ENCODE measurements at places on chromosomes 6 and 20. TPM values are rescaled to one million over a fixed set of nuclear protein-coding genes. Genes with fewer than 3 reads are reported as not detected.

PRKN gene
- 19.5 TPM for total RNA-seq

DLL1 gene
- 23.6 TPM for total RNA-seq

TMC2 gene
- total RNA-seq = not detected

OXT gene
- total RNA-seq = not detected

KAT14 gene
- total RNA-seq = 20.9 TPM

OPN5 gene
- 0.33 TPM for total RNA-seq

FERMT1 gene
- 1.0 TPM for total RNA-seq

TRIM38 gene
- 5.3 TPM for total RNA-seq

MYH7B gene
- total RNA-seq = 10.7 TPM

RTEL1 gene
- 51.3 TPM for total RNA-seq

ZSCAN9 gene
- total RNA-seq = 40.6 TPM

PHACTR1 gene
- total RNA-seq = 21.8 TPM

CPNE5 gene
- total RNA-seq = 10.8 TPM

SLC17A3 gene
- not detected for total RNA-seq

SNAP91 gene
- total RNA-seq = 68.5 TPM

TMEM244 gene
- 40.6 TPM for total RNA-seq

WFDC5 gene
- total RNA-seq = not detected

ZNF334 gene
- 34.7 TPM for total RNA-seq

RAET1G gene
- not detected for total RNA-seq

MAFB gene
- 13.4 TPM for total RNA-seq

B3GALT4 gene
- total RNA-seq = 6.3 TPM

MRPL2 gene
- total RNA-seq = 17.3 TPM

ULBP3 gene
- total RNA-seq = 4.2 TPM

BMP6 gene
- total RNA-seq = 13.1 TPM

DPPA5 gene
- total RNA-seq = not detected

GPSM3 gene
- total RNA-seq = 1.8 TPM

GGT7 gene
- 25.1 TPM for total RNA-seq

C4B gene
- 12.1 TPM for total RNA-seq

GCM1 gene
- total RNA-seq = not detected

C6orf58 gene
- total RNA-seq = not detected

TAGAP gene
- total RNA-seq = 1.4 TPM

DUSP22 gene
- total RNA-seq = 34.5 TPM

PAK5 gene
- 12.2 TPM for total RNA-seq

TAAR9 gene
- not detected for total RNA-seq

PTGIS gene
- 17.7 TPM for total RNA-seq

Measured in camera-type eye (tissue), 1 donor.